ENCODE measurements at places on chromosomes 4 and X.

DNA sequence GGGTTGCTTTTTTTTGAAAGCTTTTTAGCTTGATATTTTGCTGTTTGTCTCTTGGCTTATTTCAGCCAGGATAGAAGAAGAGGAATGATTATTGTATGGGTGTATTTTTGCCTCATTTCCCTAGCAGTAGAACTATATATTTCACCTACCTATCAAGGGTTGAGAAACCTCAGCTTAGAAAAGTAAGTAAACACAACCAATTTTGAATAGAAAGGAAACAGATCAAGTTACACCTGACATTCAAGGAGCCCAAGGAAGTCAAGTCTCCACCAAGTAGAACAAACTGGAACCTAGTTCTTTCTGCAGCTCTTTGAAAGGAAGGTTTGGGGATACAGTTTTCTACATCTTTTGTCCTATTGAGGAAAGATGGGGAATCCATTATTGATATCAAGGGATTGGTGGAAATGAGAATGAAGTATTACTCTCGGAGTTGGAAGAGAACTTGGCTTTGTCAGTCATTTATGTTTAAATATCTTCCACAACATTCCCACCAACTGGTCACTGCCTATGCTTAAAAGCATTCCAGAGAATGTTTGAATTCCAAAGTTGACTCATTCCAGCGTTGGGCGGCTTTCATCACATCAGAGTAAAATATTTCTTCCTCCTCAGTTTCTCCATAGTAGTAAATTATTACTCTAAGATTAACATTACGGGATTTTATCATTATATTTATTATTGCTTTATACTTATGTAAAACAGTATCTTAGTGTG lies 207.8 kb upstream of the CNKSR2 start:
- DNase-seq: no peak

DNA sequence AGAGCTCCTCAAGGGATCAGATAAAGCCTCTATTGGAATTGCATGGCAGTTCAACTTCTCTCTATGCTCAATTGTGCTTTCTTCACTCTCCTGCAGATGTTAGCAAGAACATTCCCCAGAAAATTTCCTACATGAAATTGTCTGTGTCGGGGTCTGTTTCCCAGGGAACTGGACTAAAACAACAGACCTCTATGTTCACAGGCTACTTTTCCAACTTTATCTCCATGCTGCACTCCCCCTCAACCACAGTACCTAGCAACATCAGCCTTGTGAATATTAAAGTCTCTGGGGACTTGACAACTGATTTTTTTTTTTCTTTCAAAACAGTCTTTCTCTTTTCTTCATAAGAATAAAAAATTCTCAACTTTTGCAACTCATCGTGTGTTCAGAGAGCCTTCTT lies 1470.8 kb upstream of the ADGRL3 start:
- DNase-seq: no peak

DNA sequence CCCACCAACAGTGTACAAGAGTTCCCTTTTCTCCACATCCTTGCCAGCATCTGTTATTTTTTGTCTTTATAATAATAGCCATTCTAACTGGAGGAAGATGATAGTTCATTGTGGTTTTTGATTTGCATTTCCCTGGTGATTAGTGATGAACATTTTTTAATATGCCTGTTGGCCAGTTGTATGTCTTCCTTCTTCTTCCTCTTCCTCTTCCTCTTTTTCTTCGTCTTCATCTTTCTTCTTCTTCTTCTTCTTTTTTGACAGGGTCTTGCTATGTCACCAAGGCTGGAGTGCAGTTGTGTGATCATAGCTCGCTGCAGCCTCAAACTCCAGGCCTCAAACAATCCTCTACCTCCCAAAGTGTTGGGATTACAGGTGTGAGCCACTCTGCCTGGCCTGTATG lies 87.4 kb downstream of the CCDC160 start:
- DNase-seq: no peak

- no peak for DNase-seq
These were observed 25.7 kb upstream of the SLC7A11 start for GRCh38 chr4:138267835-138268234.

DNA sequence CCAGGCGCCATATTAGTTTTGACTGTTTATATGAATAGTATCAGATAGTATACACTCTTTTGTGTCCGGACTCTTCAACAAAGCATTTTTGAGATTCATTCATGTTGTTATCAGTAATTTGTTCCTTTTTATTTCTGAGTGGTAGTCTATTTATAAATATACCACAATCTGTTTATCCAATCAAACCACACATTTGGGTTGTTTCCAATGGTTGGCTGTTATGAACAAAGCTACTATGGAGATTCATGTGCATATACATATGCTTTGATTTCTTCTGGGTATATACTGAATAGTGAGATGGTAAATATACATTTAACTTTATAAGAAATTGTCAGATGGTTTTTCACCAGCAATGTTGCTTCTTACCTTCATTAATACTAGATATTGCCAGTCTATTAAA lies 36.8 kb upstream of the TAPT1 start:
- DNase-seq: no peak

- DNase-seq: no peak
These were observed 666.4 kb upstream of the NR3C2 start for GRCh38 chr4:149108626-149109025.

GRCh38 chr4:73704314-73705055 lies 35.9 kb upstream of the CXCL8 start:
- DNase-seq: no peak

GRCh38 chr4:109574443-109574850 lies 14.4 kb downstream of the MCUB start:
- no peak for DNase-seq

DNA sequence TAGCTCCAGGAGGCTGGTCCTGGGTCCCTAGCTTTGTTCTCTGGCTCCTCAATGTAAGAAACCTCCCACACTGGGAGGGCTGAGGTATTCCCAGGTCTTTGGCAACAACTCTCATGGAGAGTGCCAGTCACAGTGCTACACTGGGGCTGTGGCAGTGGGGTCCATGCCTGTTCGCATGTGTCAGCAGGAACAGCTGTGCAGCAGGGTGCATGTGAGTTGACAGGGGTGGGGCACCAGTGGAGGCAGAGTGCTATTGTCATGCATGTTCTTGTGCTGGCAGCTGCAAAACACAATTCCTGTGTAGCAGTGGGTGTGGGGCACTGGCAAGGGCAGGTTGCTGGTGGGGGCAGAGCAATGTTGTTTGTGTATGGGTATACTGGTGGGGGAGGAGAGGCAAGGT lies 246.0 kb downstream of the CXXC4 start:
- no peak for DNase-seq

DNA sequence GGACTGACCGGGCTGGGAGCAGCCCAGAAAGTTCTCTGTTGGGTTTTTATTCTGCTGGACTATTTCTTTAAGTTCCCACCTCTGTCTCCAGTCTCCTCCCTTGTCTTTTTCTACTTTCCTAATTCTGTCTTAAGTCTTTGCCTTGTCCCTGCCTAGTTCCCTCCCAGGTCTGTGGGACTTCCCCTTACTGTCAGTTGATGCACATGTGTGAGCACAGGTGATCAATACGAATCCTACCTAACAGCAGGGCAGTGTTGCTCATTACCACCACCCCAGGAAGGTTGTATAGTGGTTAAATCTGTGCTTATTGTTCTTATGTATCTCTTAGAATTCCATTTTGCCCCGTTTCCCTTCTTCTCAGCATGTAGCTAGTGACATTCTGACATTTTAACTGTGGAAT lies 62.1 kb downstream of the GALNTL6 start:
- no peak for DNase-seq

- DNase-seq: no peak
These were observed 28.8 kb upstream of the TRPC3 start for GRCh38 chr4:121980643-121981042.

DNA sequence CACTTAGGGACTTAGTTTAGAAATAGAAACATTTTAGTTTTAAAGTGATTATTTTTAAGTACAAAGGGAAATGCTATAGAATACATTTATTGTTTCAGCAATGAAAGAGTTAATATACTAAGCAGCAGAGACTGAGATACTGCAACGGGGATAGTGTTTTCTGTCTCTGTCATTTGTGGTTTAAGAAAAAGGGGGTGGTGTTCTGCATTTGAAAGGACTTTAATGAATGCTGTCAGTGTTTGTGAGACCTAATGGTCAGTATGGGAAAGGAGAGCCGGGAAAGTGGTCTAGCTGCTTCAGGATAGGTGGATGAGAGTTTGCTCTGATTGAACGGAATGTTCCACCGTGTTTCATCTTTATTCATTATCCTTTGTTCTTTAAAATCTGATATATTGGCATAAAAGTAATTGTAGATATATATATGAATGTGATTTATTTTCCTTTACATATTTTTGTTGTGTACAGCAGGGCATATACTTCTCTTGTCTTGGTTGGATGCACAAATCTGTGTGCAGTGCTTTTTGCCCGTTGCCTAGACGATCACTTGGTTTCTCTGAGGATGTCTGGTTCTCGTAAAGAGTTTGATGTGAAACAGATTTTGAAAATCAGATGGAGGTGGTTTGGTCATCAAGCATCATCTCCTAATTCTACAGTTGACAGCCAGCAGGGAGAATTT lies at the start of gene KLHL5:
Gene KLHL5, plus strand, starts transcription at position 139 of the 676 bp plus-strand sequence. Its CDS starts 421 bp downstream, at position 560.
- DNase-seq: no peak

DNA sequence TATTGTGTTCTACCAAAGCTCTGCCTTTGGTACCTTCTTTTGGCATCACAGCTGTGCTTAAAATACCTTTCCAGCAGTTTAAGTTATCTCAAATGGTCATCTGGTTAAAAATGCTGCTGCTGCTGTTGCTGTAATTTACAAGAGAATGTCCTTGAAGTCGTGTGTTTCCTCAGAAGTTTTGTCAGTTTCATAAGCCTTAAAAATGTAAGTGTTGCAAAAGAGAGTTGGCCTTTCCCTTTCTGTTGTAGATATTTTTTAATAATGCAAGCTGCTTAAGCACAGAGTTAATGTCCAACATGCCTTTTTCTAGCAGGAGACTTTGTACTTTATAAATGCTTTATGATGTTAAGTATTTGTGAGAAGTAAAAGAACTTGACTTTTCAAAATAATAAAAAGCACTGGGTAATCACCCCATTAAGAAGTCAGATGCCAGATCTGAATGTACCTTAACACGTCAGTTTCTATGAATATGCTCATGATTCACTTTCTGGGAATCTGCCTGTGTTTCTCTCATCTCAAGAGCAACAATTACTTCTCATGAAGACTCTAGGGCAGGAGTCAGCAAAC lies 35.3 kb upstream of the TENM3 start:
- DNase-seq: no peak

DNA sequence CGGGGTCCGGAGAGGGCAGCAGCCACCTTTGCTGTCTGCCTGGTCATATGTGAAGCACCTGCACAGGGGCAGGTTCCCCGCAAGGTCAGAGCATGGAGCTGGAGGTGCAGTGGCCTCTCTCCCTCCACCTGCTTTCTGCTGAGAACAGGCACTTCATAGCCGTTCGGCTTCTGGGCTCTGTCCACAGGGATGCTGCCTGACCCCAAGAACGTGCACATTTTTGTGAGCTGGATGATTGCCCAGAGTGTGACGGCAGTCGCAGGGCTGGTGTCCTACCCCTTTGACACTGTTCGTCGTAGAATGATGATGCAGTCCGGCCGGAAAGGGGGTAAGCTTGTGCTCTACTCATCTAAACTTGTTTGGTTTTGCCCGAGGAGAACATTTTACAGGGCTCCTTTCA lies 2.5 kb downstream of the SLC25A4 start:
- DNase-seq: no peak

DNA sequence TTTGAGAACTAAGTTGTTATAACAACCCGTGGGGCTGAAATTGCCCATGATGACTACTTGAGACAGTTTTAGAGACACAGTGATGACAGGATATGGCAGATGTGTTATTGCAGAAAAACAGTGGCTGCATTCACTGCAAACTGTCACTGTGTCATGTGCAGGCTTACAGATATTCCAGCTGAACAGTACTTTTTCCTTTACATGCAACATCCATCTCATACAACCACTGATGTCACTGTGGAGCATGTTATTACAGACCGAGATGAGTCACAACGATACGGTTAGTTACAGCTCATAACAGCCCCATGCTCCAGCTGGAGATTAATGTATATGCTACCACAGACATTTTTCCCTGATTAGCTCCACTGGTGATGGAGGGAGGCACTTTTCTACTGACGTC lies 207.4 kb downstream of the TMA16 start:
- DNase-seq: no peak

- DNase-seq: no peak
These were observed 631.1 kb upstream of the TENM3 start for GRCh38 chr4:181611946-181612600.

- no peak for DNase-seq
These were observed 108.5 kb downstream of the ADGRA3 start for GRCh38 chr4:22407361-22407760.

GRCh38 chr4:2906218-2906617 lies 57.0 kb downstream of the NOP14 start:
- no peak for DNase-seq

DNA sequence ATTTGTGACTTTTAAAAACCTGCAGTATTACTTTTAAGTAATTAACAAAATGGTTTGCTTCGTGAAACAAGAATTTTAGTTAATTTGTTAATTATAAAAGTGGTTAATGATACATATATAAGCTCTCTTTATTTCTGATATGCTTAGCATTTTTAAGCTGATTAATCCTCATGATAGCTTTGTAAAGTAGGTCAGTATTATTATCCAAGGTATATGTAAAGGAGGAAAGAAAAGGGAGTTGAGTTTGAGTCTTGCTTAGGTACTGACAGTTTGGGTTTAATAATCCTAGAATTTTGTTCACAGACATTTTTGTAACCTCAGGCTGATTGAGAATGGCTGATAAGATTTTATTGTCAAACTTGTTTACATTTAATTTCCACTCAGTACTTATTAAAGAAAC lies 21.8 kb downstream of the HERC3 start:
- DNase-seq: no peak

DNA sequence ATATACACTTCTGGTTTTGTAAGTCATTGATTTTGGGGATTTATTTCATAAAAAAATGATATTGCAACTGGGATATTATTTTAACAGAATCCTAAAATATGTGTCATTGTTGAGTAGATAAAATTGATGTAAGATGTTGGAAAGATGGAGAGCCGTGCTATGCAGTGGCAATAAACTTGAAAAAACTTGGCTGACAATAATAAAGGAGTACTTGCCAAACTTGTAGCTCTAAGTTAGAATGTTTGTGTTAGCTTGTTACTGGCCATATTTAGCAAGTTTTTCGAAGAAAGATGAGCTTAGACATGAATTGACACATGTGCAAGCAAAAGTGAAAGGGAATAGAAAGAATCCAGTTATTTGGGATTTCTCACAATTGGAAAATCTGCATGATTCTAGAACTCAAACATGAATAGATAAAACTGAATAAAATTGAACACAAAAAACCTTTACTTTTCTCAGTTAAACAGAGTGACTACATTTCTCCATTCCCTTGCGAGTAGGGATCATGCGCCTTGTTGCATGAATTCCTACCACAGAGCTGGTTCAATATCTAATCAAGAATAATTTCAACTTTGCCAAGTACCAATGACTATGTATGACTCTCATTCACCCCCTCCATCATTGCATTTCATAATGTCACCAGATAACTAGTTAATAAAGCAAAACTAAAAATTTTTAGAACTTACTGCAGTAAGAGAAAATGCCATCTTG lies 327.8 kb downstream of the CAMK2D start:
- no peak for DNase-seq
